ENCODE measurements at places on chromosomes 11 and 22.

GRCh38 chr11:26571861-26572654, at the start of gene MUC15:
MUC15 (minus strand) TSS chr11:26572263; CDS start chr11:26567094, 5,169 bp downstream.
- H3K4me1 ChIP-seq, result no peaks in the 10 kb centered on the region
- no peak within 1 kb of the TSS for H3K4me3 ChIP-seq
- H3K36me3 ChIP-seq, result no peaks in the 10 kb centered on the region
- H3K27ac ChIP-seq, result no peak within 1 kb of the TSS
- no peak for DNase-seq
- no peaks in the 10 kb centered on the region for H3K27me3 ChIP-seq

DNA sequence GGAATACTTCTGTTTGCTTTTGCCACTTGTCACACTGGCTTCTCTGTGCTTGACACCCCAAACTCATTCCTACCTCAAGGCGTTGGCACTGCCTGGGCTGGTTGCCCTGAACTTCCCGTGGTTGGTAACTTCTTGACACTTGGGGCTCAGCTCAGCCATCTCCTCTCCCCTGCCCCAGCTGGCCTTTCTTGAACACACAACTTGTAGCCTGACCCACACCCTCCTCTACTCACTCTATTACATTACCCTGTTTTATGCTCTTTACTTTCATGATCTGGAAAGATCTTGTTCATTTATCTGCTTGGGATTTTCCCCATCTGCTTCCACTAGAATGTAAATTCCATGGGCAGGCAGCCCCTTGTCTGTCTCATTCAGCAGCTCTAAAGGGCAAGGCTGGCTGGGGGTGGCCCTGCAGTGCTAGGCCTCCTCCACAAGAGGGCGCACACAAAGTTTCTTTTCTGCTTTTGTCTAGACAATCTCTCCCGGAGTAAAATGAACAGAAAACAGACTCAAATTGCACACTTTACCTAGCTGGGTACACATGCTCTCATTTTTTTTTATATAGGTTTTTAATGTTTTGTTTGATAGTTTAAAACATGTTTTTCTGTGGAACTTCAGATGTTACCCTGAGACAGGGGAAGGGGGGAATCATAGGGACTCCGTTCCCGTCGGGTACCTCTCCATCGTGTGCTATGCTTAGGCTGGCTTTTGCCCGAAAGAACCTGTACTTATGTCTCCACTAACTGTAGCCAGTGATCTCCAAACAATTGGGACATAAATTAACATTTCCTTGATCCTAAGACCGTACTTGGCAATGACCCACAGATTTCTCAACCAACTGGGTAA, 16.4 kb upstream of the MRGPRX2 start:
- H3K4me3 ChIP-seq, result no peak overlapping the region
- no peaks in the 10 kb centered on the region for H3K4me1 ChIP-seq
- DNase-seq, result peak; percentile 61
- no peak overlapping the region for H3K27ac ChIP-seq
- no peaks in the 10 kb centered on the region for H3K27me3 ChIP-seq

GRCh38 chr11:1470681-1471611, 15.6 kb downstream of the MOB2 start:
- no peaks in the 10 kb centered on the region for H3K4me1 ChIP-seq
- H3K4me3 ChIP-seq, result no peak overlapping the region
- H3K27ac ChIP-seq, result no peak overlapping the region
- no peaks in the 10 kb centered on the region for H3K36me3 ChIP-seq

DNA sequence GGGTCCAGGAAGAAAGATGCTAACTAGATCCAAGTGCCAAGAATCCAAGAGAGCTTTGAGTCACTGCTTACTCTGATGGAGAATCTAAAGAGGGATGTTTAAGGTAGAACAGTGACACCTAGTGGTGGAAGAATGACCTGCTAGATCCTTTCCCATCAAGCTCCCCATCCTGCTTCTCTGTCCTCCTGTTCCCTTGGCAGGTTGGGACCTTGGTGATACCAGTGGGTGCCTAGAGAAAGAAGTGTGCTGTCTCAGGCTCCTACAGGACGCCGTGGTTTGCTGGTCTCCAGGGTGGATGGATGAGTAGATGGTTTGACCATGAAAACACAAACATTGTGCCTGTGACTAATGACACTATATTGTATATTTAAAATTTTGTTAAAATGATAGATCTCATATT, 383.7 kb downstream of the TMEM135 start:
- H3K36me3 ChIP-seq, result no peaks in the 10 kb centered on the region
- no peak for DNase-seq
- H3K4me3 ChIP-seq, result no peak overlapping the region

- no peak overlapping the region for H3K4me3 ChIP-seq
- no peak overlapping the region for H3K27ac ChIP-seq
- no peaks in the 10 kb centered on the region for H3K4me1 ChIP-seq
Observed at GRCh38 chr11:44711787-44712608, 14.8 kb upstream of the TSPAN18 start.

GRCh38 chr11:115927823-115928329, 423.7 kb upstream of the CADM1 start:
- no peaks in the 10 kb centered on the region for H3K36me3 ChIP-seq
- no peaks in the 10 kb centered on the region for H3K4me1 ChIP-seq
- DNase-seq, result no peak
- H3K27me3 ChIP-seq, result peaks cover 3% of the 10 kb centered on the region

GRCh38 chr11:9069256-9069655, 22.1 kb downstream of the SCUBE2 start:
- no peaks in the 10 kb centered on the region for H3K36me3 ChIP-seq
- no peak overlapping the region for H3K27ac ChIP-seq
- no peak for DNase-seq
- no peak overlapping the region for H3K4me3 ChIP-seq
- H3K4me1 ChIP-seq, result no peaks in the 10 kb centered on the region

GRCh38 chr22:24118689-24119384, 62.5 kb upstream of the SUSD2 start:
- no peaks in the 10 kb centered on the region for H3K4me1 ChIP-seq
- H3K36me3 ChIP-seq, result no peaks in the 10 kb centered on the region
- DNase-seq, result peak; percentile 45
- H3K27ac ChIP-seq, result no peak overlapping the region
- no peak overlapping the region for H3K4me3 ChIP-seq

DNA sequence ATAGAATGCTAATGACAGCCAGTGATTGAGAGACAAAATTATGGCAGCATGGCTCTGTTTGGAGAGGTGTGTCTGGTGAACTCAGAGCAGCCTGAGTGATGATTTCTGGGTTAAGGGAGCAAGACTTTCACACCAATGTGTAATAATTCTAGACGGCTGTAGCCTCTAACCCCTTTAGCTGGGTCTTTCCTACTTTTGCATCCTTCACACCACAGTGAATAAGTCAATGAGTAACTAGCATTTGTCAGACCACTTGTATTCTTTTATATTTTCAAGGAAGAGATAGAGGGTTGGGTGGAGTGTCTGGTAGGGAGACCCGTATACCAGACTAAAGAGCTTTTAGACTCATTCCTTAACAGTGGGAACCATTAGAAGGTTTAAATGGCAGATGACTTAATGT, 50.4 kb downstream of the ATXN10 start:
- H3K27ac ChIP-seq, result no peak overlapping the region
- H3K4me1 ChIP-seq, result peaks cover 18% of the 10 kb centered on the region
- no peaks in the 10 kb centered on the region for H3K27me3 ChIP-seq
- no peak for DNase-seq
- peaks cover 22% of the 10 kb centered on the region for H3K36me3 ChIP-seq
- no peak overlapping the region for H3K4me3 ChIP-seq

DNA sequence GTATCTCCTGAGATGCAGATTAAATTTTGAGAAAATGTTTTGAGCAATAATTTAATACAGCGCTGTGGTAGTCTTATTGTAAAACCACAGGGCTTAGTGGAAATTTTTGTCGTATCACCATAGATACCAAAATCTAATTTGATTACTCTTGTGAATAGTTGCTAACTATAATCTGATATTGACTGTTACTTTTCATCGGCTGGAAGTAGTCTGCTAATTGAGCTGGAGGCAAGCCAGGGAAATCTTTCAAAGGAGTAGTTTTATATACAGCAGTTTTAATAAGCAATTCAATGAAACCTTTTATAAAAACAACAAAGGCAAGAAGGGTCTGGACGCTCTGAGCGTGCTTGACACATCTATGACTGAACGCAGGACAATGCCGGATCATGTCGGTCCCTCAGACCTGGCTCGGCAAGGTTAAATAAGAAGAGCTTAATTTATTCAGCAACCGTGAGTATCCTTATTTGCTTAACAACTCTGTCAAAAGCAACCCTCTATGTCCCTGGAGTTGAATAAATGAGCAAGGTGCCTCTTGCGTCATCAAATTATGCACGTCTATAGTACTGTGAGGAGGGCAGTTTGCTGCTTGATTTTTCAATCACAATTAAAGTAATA, 121.2 kb downstream of the NCAM1 start:
- no peak overlapping the region for H3K27ac ChIP-seq
- no peaks in the 10 kb centered on the region for H3K4me1 ChIP-seq
- no peak for DNase-seq
- H3K36me3 ChIP-seq, result no peaks in the 10 kb centered on the region
- H3K4me3 ChIP-seq, result no peak overlapping the region
- no peaks in the 10 kb centered on the region for H3K27me3 ChIP-seq

- H3K4me3 ChIP-seq, result no peak overlapping the region
- H3K27ac ChIP-seq, result no peak overlapping the region
- H3K4me1 ChIP-seq, result no peaks in the 10 kb centered on the region
- no peaks in the 10 kb centered on the region for H3K27me3 ChIP-seq
Observed at GRCh38 chr11:84824624-84825023, 802.5 kb downstream of the DLG2 start.

GRCh38 chr22:19115628-19116027, 6.6 kb downstream of the DGCR2 start:
- H3K27ac ChIP-seq, result no peak overlapping the region
- peaks cover 5% of the 10 kb centered on the region for H3K36me3 ChIP-seq
- H3K4me3 ChIP-seq, result no peak overlapping the region

GRCh38 chr11:113387605-113388211, at the start of gene ANKK1:
ANKK1 (plus strand) TSS chr11:113387779; CDS start chr11:113387885, 106 bp downstream.
- no peaks in the 10 kb centered on the region for H3K4me1 ChIP-seq
- no peaks in the 10 kb centered on the region for H3K36me3 ChIP-seq
- DNase-seq, result no peak
- peaks cover 55% of the 10 kb centered on the region for H3K27me3 ChIP-seq

GRCh38 chr11:91129596-91129995, 906.7 kb upstream of the CHORDC1 start:
- no peaks in the 10 kb centered on the region for H3K36me3 ChIP-seq
- no peak overlapping the region for H3K4me3 ChIP-seq
- DNase-seq, result no peak

- no peaks in the 10 kb centered on the region for H3K36me3 ChIP-seq
- no peaks in the 10 kb centered on the region for H3K27me3 ChIP-seq
- H3K4me3 ChIP-seq, result no peak overlapping the region
- no peak overlapping the region for H3K27ac ChIP-seq
- H3K4me1 ChIP-seq, result no peaks in the 10 kb centered on the region
- no peak for DNase-seq
Observed at GRCh38 chr11:15630896-15631295, 516.2 kb downstream of the INSC start.

- H3K4me3 ChIP-seq, result peak overlapping the region; percentile 48
- H3K27me3 ChIP-seq, result no peaks in the 10 kb centered on the region
- no peaks in the 10 kb centered on the region for H3K36me3 ChIP-seq
- H3K4me1 ChIP-seq, result peaks cover 23% of the 10 kb centered on the region
- peak; percentile 92 for DNase-seq
Observed at GRCh38 chr11:48081151-48082010, 101.0 kb downstream of the PTPRJ start.

- H3K4me1 ChIP-seq, result no peaks in the 10 kb centered on the region
- no peak overlapping the region for H3K4me3 ChIP-seq
- no peak for DNase-seq
- H3K36me3 ChIP-seq, result no peaks in the 10 kb centered on the region
- H3K27me3 ChIP-seq, result no peaks in the 10 kb centered on the region
Observed at GRCh38 chr11:95443386-95443785, 212.4 kb upstream of the SESN3 start.

- no peak for DNase-seq
- no peak overlapping the region for H3K4me3 ChIP-seq
- no peaks in the 10 kb centered on the region for H3K27me3 ChIP-seq
- H3K27ac ChIP-seq, result no peak overlapping the region
Observed at GRCh38 chr11:7677796-7678201, 4.5 kb upstream of the CYB5R2 start.

DNA sequence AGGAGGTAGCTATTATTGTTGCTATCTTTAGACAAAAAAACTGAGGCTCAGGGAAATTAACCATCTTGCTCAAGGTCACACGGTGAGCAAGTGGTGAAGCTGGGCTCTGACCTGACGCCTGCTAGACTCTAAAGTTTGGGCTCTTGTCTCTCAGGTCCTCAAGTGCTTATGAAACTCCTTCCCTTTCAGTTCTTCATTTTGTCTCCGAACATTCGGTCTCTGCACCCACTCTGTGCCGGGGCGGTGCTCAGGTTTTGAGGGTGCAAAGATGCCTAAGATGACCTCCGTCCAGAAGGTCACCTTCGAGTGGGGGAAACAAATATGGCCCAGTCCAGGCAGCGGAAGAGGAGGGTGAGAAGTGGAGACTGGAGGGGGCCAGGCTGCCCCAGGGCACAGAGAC, 16.0 kb downstream of the OVOL1 start:
- no peak for DNase-seq
- no peak overlapping the region for H3K4me3 ChIP-seq
- H3K27ac ChIP-seq, result no peak overlapping the region
- H3K36me3 ChIP-seq, result no peaks in the 10 kb centered on the region
- no peaks in the 10 kb centered on the region for H3K4me1 ChIP-seq

DNA sequence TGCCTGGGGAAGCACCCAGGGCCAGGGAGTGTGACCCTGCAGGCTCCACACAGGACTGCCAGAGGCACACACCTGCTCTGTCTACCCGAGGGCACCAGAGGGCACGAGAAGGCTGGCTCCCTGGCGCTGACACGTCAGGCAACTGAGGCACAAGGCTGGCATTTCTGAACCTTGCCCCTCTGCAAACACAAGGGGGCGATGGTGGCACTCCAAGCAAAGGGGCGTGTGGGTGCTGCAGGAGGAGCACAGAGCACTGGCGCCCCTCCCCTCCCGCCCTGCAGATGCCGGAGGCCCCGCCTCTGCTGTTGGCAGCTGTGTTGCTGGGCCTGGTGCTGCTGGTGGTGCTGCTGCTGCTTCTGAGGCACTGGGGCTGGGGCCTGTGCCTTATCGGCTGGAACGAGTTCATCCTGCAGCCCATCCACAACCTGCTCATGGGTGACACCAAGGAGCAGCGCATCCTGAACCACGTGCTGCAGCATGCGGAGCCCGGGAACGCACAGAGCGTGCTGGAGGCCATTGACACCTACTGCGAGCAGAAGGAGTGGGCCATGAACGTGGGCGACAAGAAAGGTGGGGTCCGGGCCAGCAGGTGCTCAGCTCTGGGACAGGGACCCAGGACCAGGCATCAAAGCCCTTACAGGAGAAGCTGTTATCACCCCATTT, 20.8 kb upstream of the TXNRD2 start:
- peaks cover 44% of the 10 kb centered on the region for H3K36me3 ChIP-seq
- H3K27me3 ChIP-seq, result no peaks in the 10 kb centered on the region
- peaks cover 24% of the 10 kb centered on the region for H3K4me1 ChIP-seq
- H3K4me3 ChIP-seq, result no peak overlapping the region
- DNase-seq, result peak; percentile 67

Measured in psoas muscle (tissue), 8 donors.